NCI-H226 (cell line): ENCODE measurements at places on chromosomes 2 and 18.

DNA sequence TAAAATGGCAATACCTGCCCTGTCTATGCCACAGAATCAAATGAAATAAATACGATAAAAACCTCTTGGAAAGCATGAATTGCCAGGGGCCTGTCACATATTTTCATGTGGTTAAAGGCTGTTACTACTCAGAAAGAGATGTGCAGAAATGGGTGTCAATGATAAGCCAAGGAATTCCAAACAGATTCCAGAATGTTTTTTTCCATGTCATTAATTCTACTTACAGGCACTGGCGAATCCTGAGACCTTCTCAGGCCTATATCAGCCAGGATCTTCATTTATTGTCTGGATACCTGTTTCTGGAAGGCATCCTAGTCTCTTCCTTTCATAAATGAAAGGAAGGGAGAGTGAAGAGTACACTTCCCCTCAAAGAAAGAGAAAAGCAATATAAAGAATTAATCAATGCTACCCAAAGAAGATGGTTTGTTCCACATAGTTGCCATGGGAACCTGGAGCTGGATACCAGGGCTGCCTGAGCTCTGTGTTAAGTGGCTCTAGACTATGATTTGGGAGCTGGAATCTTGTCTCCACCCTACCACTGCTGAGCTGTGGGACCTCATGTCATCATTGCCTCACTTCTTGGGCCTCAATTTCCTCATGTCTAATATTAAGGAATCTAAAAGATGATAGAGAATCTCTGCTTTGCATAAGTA is 335.1 kb upstream of the SKOR2 start:
- DNase-seq: no peak

DNA sequence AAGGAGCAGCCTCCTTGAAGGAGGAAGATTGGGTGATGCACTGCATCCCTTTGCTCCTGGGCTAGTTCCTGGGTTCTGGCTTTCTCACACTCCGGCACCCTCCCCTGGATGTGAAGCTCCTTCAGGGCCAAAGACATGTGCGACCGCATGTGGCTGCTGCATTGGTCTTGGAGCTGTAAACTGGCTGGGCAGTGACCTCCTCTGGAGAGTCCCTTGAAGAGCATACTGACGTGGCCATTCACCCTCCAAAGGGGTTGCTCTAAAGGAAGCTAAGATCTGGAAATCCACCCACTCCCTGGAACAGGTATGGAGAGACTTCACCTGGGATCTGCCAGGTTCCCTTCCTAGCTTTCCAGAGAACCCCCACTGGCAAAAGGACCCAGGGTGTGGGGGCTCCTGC is 62.1 kb downstream of the TMEM17 start:
- no peak for DNase-seq

DNA sequence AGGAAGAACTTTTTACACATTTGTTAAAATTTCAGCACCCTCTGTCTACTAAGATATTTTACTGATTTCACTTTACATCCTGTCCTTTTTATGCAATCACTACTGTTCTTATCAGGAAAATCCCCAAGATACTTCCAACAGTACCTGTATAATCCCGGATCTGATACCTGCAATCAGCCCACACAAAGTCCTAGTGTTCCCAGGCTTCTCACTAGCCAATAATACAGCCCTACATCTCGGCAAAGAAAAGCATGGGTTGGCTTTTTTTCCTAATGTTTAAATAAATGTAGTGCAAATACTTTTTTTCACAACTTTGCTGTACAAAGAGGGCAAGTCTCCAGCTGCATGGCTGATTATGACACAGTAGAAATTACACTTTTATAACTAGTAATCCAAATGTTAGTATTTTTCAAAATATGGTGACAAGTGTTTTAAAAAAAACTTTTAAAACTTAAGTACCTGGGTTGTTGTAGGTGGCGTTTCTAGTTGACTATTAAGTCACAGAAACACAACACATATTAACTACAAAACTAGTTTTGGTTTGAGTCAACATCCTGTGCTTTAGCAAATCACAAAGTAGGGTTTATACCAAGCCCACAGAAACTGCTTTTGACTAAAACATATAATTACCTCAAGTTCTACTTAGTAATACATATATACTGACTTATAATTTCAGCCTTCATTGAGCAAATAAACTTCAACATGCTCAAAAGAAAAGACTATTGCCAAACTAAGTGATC is 19.5 kb downstream of the CNOT11 start:
- no peak for DNase-seq

DNA sequence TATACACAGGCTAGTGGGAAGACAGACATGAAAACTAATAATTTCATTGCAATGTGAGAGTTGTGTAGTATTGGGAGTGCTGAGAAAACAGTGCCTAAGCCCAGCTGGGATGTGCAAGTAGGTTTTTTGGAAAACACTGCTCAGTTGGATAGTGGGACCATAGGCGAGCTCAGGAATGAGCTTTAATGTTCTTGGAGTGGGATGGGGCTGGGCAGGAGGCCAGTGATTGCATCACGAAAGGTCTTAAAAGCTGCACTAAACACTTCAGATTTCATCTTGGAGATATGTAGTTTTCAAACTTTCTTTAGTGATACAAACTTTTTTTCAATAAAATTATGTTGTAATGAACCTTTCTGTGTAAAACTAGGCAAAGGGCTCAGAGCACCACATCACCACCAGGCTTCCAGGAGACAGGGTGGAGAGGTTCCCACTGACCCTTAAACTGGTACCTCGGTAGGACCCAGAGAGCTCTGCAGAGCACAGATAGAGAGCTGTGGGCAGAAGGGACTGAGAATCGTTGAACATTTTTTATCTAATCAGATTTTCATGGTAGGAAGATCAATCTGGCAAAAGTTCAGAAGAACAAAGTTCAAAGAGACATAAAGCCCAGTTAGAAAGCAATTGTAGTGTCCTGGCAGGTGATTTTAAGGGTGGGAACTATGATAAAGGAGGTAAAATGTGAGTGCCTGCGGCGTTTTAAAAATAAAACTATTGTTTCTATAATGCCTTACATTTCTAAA is 176.2 kb downstream of the TRABD2A start:
- DNase-seq: no peak

- no peak for DNase-seq
These were observed 37.9 kb downstream of the B4GALT6 start for GRCh38 chr18:31646332-31647126.
